SK-MEL-5 (cell line): ENCODE measurements at places on chromosomes 5 and 9. TPM values are rescaled to one million over a fixed set of nuclear protein-coding genes. Genes with fewer than 3 reads are reported as not detected.

TAF1L gene
- total RNA-seq = not detected in 2 replicates

MIER3 gene
- total RNA-seq = 33.7 and 36.3 TPM in 2 replicates

PTGDS gene
- total RNA-seq = not detected in 2 replicates

EIF4E1B gene
- not detected in 2 replicates for total RNA-seq
